ENCODE measurements at places on chromosomes 2 and 18.

GRCh38 chr2:42107249-42108042, 59.6 kb downstream of the PKDCC start:
- no peak for DNase-seq

DNA sequence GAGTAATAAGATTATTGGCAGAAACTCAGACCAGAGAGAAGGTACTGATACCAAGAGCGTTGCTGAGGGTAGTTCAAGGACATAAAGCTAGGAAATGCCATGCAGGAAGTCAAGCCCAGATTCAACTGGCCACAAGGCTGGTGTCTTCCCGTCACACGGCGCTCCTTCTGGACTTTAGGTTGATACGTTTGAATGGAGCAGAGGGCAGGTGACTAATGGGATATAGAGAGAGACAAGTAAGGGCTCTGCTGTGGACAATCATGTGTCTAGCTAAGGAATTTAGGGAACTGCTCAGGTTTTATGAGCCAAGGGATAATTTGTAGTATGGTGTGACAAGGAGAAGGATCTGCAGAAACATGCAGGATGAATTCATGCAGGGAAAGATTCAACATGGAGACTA, 83.9 kb upstream of the MC2R start:
- no peak for DNase-seq

GRCh38 chr2:204250692-204251091, 294.6 kb upstream of the PARD3B start:
- DNase-seq = no peak

DNA sequence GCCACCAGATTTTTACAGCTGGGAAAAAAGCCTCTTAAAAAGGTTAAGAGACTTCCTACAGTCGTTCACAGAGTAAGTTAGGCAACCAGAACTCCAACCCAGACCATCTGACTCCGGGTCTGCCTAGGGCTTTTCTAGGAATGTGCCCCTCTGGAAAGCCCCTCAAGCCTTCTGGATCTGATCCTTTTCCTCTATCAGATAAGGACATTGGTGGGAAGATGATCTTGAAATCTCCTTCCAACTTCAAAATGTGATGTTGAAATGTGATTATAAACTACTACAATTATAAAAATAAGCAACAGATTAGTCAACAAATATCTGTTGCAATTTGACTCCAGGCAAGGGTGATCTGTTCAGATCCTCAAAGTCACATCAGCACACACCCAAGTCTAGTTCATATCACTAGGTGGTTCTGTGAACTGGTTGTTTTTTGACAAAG, 270.4 kb downstream of the ARHGAP15 start:
- DNase-seq = no peak

DNA sequence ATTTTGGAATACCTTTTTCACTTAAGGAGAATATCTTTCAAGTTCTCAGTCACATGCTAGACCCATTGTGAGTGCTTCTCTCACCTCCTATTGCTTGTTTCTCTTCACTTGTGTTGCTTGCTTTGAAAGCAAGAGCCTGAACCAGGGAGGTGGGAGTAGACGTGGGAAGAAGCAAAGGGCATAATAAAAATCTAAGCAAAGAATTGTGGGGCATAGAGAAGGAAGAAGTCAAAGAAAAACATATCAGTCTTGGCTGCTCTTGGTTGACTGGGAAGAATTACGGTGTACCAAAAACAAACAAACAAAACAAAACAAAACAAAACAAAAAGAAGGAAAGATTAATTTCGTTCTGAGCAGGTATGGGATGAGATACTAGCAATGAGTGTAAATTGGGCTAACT, 48.9 kb upstream of the ACVR1 start:
- DNase-seq = no peak

DNA sequence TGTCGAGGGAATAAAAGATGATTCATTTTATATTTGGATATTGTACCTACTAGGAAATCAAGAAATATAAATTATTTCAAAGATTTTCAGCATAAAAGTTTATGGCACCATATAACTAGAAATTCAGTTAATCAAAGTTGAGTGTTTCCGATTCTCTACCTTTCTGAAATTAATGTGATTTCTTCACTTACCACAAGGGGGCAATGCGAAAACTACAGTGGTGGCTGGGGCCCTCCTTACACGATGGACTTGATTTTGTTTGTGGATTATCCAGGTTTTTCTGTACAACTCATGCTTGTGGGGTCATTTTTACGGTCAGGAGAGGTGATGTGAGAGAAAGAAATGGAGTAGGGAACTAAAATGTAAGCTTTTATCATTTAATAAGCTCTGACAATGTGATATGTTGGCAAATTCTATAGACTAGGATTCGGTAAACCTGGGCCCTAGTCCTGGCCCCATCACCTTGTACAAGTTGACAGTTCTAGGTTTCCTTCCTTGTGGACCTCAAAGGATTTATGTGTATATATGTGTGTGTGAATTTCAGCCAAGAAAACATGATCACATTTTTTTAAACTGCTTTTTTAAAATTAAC, 47.6 kb downstream of the G6PC2 start:
- DNase-seq = no peak

- DNase-seq = no peak
Observed at GRCh38 chr2:30761226-30761625, 46.0 kb downstream of the CAPN13 start.

DNA sequence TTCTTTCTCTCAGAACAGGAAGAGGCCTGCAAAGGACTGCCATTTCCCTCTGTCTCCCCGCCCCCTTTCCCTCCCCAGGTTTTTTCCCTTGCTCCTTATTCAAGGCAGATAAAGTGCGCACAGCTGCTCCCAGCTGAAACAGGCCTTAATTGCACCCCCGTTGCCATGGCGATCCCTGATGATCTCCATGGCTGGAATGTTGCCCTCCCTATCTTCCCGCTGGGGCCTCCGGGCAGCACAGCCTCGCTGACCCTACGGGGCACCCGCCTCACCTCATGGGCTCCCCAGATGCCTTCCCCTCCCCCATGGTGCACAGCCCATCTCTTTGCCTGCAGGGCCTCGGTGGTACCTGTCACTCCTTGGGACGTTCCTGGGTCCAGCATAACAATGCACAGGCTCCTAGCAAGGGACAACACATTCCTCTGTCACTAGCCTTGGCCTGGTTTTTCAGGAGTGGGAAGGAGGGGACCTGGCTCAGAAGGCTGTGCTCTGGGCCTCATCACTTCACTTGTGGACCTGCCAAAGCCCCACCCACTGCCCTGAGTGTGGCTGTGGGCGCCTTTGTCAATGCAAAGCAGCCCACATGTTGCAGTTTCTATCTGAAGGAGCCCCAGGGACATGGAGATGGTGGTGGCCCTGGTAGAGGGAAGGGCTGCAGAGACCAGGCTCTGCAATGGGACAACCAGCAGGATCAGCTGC, 115.0 kb downstream of the CELF4 start:
- DNase-seq = no peak

DNA sequence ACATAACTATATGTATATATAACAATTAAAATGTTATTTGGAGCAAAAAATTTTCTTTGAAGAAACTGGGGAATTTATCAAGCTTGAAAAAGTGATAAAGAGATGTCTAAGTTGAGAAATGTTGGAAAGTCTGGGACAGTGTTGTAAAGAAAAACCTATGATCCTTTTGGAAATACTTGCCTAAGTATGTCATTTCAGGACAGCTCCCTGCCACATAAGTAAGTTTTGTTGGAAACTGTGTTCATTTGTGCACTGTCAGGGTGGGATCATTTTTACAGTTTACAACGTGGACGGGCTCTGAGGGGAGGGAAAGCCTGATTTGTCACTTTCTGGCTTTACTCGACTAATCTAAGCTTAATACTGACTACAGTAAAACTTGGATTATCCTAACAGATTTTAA, 10.4 kb upstream of the COL3A1 start:
- no peak for DNase-seq

DNA sequence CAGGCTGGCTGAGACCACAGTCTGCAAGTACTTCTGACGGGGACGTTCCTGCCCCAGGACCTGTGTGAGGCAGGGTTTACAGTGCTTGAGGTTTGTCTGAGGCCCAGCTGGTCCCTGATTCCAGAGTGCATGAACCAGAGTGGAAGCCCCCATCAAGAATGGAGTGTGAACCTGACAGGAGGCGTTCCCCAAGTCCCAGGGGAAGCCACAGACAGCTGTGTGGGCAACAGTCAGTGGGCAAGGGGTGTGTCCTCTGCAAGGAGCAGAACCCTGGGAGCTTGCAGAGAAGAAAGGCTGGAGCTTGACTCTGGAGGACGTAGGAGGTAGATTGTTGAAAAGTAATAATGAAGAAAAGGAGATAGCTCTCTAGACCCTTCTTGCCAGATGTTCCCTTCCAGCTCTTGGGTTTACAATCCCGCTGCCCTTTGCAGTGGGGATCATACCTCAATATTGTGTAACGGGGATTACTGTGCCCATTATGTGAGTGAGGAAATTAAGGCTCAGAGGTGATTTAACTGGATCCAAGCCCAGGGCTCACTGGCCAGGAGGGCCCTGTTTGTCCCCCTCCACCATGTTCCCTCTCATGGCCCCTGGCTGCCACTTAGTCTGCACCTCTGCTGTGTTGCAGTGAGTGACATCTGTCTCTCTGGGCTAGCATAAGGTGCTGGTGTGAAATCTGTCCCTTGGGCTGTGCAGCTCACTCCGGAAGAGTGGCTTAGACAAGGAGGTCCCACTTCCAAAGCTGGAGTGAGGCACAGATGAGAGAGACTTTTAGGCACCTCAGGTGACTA, 6.2 kb downstream of the DBI start:
- DNase-seq = no peak

DNA sequence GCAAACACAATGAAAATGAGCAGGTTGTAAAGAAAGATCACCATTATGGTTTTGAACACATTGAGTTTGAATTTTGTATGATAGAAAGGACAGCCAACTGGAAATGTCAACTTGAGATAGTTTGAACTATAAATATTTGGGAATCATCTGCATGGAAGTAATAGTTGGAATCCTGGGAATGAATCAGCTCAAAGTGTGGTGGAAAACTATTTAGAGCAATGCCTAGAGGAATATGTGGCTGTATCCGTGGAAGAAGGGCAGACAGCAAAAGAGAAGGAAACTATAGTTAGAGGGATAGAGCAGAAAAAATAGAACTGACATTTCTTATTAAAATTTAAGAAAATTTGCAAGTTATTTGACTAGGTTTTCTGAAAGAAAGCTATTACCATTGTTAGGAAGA, 112.5 kb upstream of the OTX1 start:
- no peak for DNase-seq

- DNase-seq = no peak
Observed at GRCh38 chr18:31555971-31556747, 35.5 kb upstream of the TTR start.

GRCh38 chr2:45043174-45043573, 33.9 kb upstream of the SIX2 start:
- no peak for DNase-seq

- no peak for DNase-seq
Observed at GRCh38 chr2:127160676-127161075, 53.7 kb upstream of the BIN1 start.

DNA sequence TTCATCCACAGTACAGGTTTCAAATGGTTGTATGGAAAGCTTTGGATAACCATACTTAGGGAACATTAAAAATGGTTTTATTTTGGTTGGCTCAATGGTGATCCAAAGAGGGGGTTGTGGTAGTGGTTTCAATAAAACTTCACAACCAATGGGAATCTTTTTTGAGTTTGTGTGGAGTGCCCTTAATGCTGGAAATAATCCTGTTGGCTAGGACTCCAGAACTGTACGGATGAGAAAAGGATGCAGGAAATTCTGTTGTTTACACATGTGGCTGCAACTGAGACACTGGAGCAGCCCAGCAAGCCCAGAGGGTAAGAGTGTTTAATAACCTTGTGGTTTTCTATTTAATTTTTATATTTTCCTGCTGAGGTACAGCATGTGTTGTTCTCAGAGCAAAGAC, at the start of gene CCDC102B:
Gene CCDC102B (plus strand): TSS at position 210 of the 400 bp plus-strand sequence. CDS start 38,684 bp downstream, outside the sequence.
- no peak for DNase-seq

Measured in Right ventricle myocardium inferior (tissue), 1 donor.